ENCODE measurements at places on chromosomes 16 and 17.
A peak's percentile ranks its signal among the peaks of the same experiment; 100 is the strongest.

GRCh38 chr17:62980842-62981241 is 14.8 kb downstream of the TANC2 start:
- no peak for DNase-seq

DNA sequence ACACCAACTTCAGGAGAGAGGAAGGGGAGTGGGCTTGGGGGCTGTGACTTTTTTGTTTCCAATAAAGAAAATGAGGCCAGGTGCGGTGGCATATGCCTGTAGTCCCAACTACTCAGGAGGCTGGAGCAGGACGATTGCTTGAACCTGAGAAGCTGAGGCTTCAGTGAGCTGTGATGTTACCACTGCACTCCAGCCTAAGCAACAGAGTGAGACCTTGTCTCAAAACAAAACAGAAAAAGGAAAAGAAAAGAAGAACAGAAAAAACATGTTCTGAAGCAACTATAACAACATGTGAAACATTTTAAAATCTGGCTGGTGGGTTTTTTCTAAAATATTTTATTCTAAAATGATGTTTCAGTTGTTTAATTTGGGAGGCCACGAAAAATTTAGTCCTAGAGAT is 554.0 kb upstream of the ZFHX3 start:
- DNase-seq, result no peak

DNA sequence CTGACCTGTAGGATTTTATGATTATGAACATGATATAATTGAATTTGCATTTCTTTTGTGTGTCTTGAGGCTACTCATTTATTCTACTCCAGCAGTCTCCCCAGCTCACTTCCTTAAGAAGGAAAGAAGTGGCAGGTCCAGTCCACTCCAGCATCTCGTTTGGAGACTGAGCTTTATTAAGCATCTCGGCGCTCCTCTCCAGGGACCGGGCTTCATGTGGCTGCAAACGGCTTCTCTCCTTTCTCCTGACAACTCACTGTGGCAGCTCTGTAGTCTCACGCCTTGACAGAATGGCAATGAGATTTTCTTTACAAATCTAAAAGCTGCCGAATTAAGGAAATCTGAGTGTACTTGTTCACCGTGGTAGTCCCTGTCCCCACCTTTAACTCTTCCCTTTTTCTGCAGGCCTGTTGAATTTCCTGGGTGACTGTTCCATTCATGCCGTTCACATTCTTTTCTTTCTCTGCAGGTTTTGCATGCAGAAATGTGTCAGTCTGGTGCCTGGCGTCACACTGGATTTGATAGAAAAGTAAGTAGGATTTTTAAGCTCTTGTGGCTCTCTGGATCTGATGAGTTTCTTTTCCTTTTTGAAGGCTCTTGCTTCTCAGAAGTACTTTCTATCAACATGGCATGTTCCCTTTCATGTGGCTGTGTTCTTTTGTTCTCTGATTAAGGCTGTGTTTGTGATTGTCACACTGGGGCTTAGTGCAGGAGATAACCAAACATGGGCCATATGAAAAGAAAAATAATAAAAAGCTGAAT is 200.5 kb upstream of the CHMP6 start:
- DNase-seq, result no peak

GRCh38 chr17:72365857-72366414 is 245.1 kb downstream of the SOX9 start:
- no peak for DNase-seq

- DNase-seq, result no peak
These were observed 4.1 kb upstream of the CD2BP2 start for GRCh38 chr16:30358990-30359870.

DNA sequence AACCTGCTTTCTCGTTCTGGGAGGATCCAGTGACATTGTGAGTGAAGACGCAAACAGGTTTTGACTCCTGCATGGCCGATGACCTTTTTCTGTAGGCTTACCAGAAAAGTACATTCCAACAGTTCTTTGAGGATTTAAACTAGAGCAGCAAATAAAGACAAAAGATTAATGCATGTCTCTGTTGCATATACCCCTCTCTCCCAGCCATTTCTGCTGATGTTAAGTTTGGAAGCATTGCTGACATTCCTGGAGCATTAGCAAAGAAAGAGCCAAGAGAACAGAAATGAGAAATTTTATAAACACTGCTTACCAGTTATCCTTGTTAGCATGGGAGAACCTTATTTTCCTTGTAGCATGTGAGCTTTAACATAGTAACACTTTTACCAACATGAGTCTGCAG is 49.3 kb downstream of the SIAH1 start:
- DNase-seq, result no peak

- no peak for DNase-seq
These were observed 19.9 kb upstream of the HEATR6 start for GRCh38 chr17:60098578-60098977.

GRCh38 chr17:3905017-3905520 is 11.2 kb downstream of the P2RX1 start:
- DNase-seq, result no peak

GRCh38 chr17:50129728-50130558 is at the start of gene SAMD14:
TSS of gene SAMD14 (minus strand) at chr17:50130160. CDS start at chr17:50124959, 5,201 bp downstream.
- peak; percentile 51 for DNase-seq
